ENCODE measurements at places on chromosomes 2 and 18. TPM values are rescaled to one million over a fixed set of nuclear protein-coding genes. Genes with fewer than 3 reads are reported as not detected.

The CXCR2 gene
- total RNA-seq, result not detected

The NPAS2 gene
- total RNA-seq, result 5.8 TPM

The KCNE4 gene
- 0.34 TPM for total RNA-seq

The PIEZO2 gene
- 5.3 TPM for total RNA-seq

The MPPE1 gene
- total RNA-seq, result 29.4 TPM

The RND3 gene
- total RNA-seq, result 92.0 TPM

The PTPRN gene
- 88.2 TPM for total RNA-seq

DNA sequence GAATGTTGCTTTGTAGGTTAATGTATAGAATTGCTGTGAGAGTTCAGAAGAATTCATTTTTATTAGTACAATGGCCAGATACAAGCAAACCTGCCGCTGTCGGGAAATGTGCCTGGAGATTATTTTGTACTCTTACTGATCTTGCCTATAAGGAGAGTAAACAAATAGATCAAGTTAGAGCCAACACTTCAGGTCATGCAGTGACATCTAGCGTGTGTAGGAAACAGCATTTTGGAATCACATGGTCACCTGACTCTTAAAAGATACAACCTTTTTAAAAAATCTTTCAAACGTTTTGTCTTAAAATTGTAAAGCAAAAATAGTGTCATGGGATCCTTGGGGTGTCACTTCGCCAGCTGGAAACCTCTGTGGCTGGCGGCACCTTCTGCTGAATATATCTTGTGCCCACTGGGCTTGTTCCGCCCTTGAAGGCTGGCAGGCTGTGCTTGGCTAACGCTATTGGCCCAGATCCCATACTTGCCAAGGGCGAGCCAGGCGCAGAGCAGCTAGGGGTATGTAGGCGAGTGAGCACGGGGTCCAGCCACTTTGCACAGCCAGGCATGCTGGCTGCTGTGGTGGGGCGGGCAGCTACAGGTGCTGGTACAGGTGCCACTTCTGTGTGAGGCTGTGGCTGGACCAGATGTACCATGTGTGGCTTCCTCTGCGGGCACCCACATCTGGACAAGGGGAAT lies 19.5 kb upstream of the RPRM start:
- no peak for DNase-seq

DNA sequence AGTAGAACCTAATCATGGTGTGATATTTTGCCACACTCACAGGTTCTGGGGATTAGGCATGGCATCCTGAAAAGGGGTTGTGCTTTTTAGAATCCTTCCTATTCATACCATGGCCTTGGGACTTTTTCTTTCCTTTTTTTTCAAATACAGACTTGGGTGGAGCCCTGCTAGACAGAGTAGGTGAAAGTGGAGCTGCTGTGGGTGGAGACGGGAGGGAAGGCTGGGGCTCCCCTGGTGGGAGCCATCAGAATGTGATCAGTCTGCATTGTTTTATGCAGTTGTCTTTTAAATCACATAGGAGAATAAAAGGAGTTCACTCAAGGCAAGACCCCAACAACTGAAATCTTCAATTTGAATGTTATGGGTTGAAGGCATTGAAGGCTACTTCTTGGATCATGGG lies 130.2 kb downstream of the VAPA start:
- DNase-seq, result no peak

GRCh38 chr2:26672112-26672817 lies 20.3 kb upstream of the KCNK3 start:
- no peak for DNase-seq

- no peak for DNase-seq
Observed at GRCh38 chr2:16584824-16585540, 80.7 kb downstream of the CYRIA start.

- no peak for DNase-seq
Observed at GRCh38 chr2:15687720-15688119, 96.1 kb downstream of the DDX1 start.

- DNase-seq, result no peak
Observed at GRCh38 chr2:215364157-215365155, 52.6 kb downstream of the ATIC start.

All from astrocyte (in vitro differentiated cells and primary cell).